ENCODE measurements at places on chromosomes 1 and 21. TPM values are rescaled to one million over a fixed set of nuclear protein-coding genes. Genes with fewer than 3 reads are reported as not detected.

DNA sequence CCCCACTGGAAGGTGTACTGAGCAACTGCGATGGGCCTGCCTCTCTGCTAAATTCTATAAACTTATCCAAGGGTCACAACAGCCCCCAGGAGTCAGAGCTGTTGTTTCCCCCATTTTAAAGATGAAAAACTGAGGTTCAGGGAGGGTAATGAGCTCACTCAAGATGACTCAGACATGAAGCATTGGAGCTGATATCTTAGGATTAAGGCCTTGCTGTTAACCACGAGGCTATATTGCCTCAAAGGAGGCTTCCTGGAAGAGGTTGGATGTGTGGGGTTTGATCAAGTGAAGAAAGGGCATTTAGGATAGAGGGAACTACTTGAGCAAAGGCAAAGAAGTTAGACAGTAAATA, 6.7 kb downstream of the LDLRAP1 start:
- DNase-seq: peak; percentile 91

The DYRK3 gene
- 54.8 TPM for total RNA-seq

GRCh38 chr1:69540052-69540451, 27.7 kb upstream of the LRRC7 start:
- DNase-seq: no peak

- no peak for DNase-seq
Measured at GRCh38 chr21:38474796-38475195, 23.5 kb downstream of the ERG start.

The SORT1 gene
- total RNA-seq: 45.1 TPM

- peak; percentile 35 for DNase-seq
Measured at GRCh38 chr1:119948342-119949214, 52.3 kb upstream of the ADAM30 start.

The AMY2B gene
- 6.2 TPM for total RNA-seq

DNA sequence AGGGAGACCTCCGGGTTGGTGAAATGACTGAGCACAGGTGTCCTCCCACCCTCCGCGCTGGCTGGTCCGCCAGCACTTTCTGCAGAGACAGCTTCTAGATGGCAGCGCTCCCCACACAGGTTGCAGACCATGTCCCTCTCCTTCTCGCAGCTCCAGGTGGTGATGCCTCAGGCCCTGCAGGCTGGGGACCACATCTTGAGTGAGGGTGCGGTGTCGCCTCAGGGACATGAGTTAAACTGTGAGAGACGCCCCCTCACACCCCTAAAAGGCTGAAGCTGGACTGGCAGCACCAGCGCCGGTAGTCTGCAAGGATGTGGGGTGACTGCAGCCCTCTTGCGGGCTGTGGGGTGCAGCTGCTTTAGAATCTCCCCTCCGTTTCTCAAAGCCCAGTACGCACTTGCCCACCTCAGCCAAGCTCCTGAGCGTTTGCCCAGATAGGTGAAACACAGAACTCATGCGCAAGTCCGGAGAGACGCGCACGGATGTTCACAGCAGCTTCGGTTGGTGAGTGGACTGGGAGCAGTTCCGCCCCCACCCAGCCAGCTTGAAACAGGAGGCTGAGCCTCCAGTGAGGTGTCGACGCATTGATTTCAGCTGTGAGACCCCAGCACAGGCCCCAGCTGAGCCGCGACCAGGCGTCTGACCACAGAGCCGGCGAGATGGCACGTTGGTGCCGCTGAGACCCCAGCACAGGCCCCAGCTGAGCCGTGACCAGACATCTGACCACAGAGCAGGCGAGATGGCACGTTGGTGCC, 28.6 kb downstream of the COL6A1 start:
- peak; percentile 80 for DNase-seq

- no peak for DNase-seq
Measured at GRCh38 chr1:189500778-189501177, 976.9 kb downstream of the BRINP3 start.

DNA sequence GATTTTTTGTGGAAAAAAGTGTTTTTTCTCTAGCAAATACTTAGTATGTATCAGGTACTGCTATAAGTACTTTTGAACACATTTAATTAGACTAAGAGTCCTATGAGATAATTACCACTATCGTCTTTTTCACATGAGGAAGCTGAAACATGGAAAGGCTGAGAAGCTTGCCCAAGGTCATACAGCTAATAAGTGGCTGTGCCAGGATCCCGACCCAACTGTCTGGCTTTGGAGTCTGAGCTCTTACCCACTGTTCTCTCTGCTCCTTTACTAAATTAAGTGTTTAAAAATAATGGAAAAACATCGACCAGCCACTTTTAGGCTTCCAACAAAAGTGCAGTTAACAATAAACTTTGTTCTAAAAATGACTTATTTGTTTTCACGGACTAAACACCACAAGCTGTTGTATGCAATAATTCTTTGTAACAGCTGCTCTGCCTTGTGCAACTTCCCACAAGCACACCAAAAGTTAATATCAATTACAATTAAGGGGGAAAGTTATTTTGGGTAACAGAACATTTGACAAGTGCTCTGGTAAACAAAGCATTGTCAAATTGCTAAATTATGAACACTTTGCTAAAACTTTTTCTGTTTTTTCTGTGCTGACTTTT, 75.7 kb downstream of the CRB1 start:
- no peak for DNase-seq

The COL16A1 gene
- total RNA-seq: 158 TPM

The FOXO6 gene
- total RNA-seq: not detected

The SLC45A1 gene
- 1.8 TPM for total RNA-seq

DNA sequence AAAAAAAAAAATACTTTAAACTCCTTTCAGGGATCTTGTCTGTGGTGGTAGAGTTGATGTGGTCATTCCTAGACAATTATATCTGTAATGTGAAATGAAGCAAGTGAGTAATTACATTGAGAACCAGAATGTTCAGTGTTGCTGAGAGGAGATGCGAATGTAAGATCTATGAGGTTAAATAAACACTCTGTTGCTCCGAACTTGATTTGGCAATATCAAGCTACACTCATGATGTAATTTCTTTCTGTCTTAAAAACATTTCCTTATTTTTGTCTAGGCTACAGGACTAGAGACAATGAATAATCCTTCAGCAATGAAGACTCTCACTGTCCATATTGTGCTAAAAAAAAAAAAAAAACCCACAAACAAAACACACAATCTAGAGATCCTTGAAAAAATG, 63.1 kb upstream of the IGSF5 start:
- DNase-seq: peak; percentile 85

GRCh38 chr21:33428669-33429068, 25.5 kb downstream of the IFNGR2 start:
- no peak for DNase-seq

The NBL1 gene
- total RNA-seq: 114 TPM

- peak; percentile 43 for DNase-seq
Measured at GRCh38 chr1:117059334-117059677, 820 bp upstream of the TTF2 start.

- peak; percentile 36 for DNase-seq
Measured at GRCh38 chr1:70961374-70961975, 86.1 kb downstream of the PTGER3 start.
